T47D (cell line): ENCODE measurements at places on chromosomes 5 and 9.
A peak's percentile ranks its signal among the peaks of the same experiment; 100 is the strongest.

GRCh38 chr5:172175263-172175719, 12.7 kb downstream of the STK10 start:
- DNase-seq, result no peak

DNA sequence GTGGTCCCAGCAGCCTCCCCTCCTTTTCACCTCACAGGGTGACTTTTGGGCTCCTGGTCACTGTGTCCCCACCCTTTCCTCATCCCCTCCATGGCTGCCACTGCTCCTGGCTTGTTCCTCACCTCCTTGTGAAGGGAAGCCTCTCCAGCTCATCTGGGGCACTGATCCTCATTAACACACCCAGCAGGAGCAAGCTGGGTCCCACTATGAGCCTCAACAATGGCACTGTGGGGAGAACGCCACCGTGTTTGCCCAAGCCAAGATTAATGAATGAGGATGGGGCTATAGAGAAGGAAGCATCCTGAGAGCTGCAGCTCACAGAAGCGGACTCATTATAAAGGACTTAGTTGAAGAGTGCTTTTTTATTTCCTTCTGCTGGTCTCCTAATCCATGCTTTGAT, 118.4 kb downstream of the MARCHF11 start:
- no peak for DNase-seq

- no peak for DNase-seq
These were observed 31.9 kb upstream of the PCSK5 start for GRCh38 chr9:75858497-75859092.

DNA sequence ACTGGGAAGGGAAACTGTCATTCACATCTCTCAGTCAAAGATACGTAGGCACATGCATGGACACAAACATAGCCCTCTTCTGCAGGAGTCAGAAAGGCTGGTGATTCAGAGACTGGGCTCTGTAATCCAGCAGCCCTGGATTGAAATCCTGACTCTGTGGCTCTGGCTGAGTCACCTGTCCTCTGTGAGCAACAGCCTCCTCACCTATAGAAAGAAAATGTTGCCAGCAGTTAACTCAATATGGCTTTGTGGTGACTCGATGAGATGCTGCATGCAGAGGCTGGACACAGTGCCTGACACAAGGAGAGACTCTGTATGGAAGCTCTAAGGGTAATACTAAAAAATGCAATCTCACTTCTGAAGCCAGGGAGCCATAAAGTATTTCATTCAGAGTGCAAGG, 23.9 kb upstream of the CDKN2AIPNL start:
- no peak for DNase-seq

DNA sequence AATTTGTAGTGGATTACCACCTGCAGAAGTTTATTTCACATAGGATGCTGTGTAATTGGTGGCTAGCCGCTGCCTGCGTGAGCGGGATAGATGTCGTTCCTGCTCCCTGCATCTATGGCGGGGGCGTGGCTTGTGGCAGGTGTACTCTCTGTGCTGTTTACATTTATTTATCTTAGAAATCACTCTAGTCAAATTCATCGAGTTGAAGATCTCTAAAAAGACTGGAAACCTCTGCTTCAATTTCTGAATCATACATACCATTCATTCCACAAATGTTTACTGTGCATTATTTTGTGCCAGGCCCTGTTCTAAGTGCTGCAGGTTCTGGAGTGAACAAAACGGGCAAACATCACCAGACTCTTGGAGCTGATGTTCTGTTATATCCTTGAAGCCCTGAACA, 11.9 kb downstream of the ROPN1L start:
- no peak for DNase-seq

GRCh38 chr9:133843751-133844397, 105.7 kb upstream of the SARDH start:
- no peak for DNase-seq

DNA sequence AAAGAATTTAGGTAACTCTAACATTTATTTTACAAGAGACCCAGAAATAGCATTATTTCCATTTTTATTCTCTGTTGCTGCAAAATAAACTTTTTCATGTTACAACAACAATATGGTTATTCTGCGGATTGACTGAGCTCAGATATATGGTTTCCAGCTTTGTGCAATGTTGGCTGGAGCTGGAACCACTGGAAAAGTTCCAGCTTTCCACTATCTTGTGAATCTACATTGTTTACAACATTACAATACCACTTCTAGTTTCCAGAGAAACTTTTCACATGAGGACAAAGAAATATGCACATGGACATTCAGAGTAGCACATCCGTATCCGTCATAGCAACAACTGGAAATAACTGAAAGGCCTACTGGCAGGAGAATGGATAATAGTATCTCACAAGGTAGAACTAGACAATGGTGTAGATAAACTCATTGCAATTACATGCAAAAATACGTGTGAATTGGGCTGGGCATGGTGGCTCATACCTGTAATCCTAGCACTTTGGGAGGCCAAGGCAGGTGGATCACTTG, 436.1 kb upstream of the ADAMTS16 start:
- DNase-seq, result no peak

DNA sequence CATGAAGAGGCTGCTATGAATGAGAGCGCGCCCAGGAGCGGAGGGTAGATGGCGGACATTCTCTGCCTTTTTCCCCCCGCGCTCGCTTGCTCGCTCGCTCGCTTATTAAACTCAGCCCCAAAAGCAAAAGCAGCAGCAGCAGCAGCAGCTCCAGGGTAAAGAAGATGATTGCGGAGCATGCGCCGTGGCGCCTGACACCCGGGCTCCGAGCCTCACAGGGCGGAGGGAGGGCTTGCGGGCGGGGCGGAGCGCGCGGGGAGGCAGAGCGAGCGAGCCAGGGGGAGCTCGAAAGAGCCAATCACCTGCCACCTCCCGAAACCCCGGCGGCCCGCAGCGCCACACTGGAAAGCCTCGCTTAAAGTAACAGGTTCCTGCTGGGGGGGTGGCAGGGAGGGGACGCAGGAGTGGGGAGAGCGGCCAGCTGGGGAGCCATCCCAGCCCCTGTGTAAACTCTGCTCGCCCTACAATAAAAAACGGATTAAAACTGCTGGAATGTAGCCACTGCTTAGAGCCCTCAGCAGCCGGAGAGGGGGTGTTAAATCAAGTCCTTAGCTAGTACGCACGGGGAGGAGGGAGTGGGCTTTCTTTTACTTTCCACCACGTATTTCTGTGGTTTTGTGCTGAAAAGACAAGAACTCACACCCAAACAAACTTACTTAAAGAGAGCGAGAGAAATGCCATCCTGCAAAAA, at the start of gene MLLT3:
MLLT3 (minus strand) TSS at position 170 of the 691 bp plus-strand sequence.
- DNase-seq, result peak; percentile 94

- no peak for DNase-seq
These were observed 45.2 kb downstream of the SEMA5A start for GRCh38 chr5:9500625-9501024.

- no peak for DNase-seq
These were observed 294.7 kb downstream of the KIF4B start for GRCh38 chr5:155308289-155308688.

DNA sequence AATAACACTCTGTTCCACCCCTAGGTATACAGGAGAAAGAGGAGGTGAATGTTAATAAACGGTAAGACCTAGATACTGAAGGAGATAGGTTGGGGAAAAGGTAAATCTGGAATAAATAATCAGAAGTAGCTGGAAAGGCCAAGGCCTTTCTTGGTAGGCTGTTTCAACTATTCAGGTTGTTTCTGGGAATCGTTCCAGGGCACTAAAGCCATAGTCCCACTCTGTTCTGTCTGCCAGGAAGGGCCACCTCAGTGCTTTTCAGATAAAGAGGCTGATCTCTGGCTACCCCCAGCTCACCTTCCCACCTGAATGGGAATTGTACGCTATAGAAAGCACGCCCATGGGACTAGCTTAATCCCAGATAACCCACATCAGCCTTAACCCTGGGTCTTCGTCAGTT, 32.9 kb downstream of the DCAF12 start:
- no peak for DNase-seq

- DNase-seq, result no peak
These were observed 78.4 kb downstream of the SLC38A9 start for GRCh38 chr5:55633574-55634208.

DNA sequence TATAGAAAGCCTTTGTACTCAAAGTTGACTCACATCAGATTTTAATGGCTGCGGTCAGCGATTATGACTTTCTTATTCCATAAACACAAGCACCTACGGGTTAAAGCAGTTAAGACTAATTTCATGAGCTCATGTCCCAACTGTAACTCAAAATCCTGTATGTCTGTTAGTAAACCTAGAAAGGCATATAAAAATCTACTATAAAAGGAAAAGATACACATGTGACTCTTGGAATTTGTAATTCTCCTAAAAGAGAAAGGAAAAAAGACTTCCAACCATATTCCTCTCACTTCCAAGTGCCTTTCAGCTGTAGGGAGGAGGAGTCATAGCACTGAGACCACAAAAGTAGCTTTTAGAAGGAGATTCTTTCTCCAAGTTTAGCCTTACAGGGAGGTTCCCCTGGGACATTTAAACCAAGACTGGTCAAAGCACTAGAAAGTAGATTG, 129.1 kb downstream of the EBF1 start:
- DNase-seq, result no peak

- no peak for DNase-seq
These were observed 80.4 kb downstream of the GRAMD2B start for GRCh38 chr5:126503602-126504104.

GRCh38 chr9:127182901-127183746, 60.7 kb upstream of the ANGPTL2 start:
- DNase-seq, result no peak

DNA sequence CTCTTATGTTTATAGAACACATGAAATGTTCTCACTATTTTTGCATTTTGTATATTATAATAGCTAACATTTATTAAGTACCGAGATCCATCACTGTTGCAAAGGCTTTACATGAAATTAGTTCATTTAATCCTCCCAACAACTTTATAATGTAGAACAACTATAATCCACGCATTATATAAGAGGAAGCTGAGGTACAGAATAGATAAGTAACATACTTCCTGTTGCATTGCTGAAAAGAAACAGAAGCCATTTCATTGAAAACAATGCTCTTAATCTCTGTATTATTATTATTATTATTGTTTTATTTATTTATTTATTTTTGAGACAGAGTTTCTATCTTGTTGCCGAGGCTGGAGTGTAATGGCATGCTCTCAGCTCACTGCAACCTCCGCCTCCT, 7.9 kb upstream of the INSYN2B start:
- no peak for DNase-seq
